ENCODE measurements at places on chromosomes 4 and X.

DNA sequence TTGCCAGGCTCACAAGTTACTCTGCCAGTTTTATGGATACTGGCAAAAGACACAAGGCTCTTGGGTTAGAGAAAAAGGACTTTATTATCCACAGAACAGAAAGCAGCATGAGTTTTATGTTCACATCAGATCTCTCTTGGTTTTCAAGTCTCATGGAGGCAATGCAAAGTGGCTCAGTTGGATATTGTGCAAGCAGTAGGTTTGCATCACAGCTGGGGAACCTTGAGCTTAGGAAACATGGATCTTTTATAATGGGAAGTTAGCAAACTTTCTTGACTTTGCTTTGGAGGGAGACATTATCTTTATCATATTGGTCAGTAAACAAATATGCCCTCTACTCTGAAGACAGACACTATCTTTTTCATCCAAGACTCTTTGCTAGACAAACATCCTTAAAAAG is 109.2 kb upstream of the GRPR start:
- DNase-seq, result no peak

GRCh38 chr4:151417164-151417571 is 8.2 kb downstream of the FHIP1A start:
- no peak for DNase-seq

DNA sequence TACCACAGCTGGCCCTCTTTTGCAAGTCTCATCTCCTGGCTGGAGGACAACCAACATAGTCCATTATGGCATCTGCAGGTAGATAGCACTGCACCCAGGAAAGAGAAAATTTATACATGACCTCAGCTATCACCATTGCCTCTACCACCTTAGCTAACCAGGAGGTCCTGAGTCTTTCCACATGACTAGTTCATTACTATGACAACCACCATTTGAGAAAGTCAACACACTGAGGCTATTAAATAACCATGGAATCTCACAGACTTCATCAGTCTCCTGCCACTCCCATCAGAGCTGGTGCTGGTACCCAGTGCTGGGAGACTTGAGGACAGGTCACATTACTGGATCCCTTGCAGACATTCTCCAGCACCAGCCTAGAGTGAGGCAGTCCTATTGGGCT is 285.9 kb downstream of the GBA3 start:
- no peak for DNase-seq

- no peak for DNase-seq
Observed at GRCh38 chr4:1506956-1507721, 100.9 kb upstream of the NKX1-1 start.

- DNase-seq, result no peak
Observed at GRCh38 chr4:88661739-88662138, 35.9 kb downstream of the NAP1L5 start.

DNA sequence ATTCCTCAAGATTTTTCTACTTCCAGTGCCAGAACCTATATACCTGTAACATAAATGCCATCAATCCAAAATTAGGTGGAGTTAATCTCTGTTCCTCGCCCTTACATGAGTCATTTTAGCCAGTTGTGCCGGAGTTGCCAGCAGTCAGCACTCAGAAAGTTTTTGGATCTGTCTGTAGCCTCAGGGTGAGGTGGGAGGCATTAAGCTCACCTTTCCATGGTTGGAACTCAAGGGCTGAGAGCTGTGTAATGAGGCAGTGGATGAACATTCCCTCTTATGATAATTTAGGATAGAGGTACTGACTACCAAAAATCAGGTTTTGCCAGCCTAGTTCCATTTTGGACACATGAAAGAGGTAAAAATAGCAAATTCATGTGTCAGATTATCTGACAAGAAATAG is 1553.1 kb upstream of the ADGRL3 start:
- no peak for DNase-seq

DNA sequence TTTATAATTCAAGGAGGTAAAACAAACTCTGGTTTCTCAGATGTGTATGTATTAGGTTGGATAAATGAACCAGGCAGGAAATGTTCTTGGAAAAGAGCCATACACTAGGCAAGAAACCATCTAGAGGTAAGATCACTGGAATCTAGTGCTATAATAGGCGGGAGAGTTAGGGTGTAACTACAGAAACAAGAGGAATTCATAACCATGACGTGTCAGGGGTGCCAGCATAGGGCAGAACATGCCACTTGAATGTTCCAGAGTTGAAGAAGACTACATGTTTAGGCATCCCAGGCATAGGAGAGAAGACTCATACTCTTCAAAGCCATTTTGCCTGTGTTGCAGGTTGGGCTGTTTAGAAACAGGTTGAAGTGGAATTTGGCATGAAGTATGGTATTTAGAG is 198.7 kb downstream of the CCNG2 start:
- DNase-seq, result no peak

DNA sequence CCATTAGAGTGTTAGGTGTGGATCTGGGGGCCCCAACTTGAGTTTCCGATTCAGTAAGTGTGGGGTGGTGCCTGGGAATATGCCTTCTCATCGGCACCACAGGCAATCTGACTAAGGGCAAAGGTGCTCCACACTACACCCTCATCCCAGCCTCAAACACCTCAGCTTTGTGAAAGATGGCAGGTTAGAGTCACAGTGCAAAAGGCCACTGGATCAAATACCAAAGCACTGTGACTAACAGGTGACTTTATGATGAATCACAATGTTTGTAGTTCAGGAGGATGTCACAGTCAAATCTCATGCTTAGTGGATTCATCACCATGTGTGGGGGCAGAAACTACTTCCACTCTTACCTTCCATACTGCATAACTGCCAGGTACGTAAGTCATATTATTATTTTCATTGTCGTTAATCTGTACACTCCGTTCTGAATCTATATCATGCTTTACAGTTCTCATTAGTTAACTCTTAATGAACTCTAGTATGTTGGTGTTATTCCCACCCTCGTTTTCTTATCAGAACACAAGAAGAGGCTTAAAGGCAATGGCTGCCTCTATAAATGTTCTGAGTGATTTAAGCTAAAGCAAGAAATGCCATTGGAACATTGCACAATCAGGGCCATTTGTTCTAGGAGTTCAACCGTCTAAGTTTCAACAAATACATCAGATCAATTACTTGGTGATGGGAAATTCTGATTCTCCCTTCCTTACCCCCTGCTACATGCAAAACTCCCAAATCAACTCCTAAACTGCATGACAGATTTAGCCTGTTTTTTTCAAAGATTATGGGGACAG is 50.2 kb downstream of the PRKG2 start:
- DNase-seq, result no peak

- DNase-seq, result no peak
Observed at GRCh38 chr4:102174719-102175189, 170.5 kb downstream of the SLC39A8 start.

DNA sequence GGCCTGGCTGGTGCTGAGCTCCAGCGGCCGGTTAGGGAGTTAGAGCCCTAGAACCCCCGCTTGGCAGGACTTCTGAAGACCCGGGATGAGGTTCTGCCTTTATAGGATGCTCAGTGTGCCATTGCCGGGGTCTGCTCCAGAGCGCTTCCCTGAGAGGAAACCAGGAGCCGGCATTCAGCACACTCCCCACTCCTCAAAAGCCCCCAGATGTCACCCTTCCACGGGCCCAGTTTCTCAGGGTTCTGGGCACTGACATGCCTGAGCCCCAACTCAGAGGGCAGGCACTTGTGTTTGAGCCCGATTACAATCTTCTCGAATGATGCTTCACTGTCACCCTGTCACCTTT is 6.5 kb downstream of the NKX3-2 start:
- no peak for DNase-seq

DNA sequence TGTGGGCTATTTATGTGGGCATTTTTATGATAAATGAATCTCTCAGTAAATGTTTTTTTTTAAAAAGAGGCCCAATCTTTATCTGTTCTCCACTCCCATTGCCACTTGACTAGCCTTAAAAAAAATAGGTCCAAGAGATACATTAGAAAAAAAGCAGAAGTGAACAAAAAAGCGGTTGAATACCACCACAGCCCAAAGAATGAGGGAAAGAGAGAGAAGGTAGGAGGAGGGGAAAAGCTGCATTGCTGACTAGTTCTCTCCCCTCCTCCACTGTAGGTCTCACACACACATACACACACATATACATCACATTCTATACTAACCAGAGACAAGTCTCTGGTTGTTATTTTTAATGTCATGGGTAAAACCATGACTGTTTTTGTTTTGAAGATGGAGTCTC is 95.8 kb upstream of the IL13RA1 start:
- no peak for DNase-seq

GRCh38 chrX:68665502-68665901 is 18.0 kb downstream of the STARD8 start:
- DNase-seq, result no peak

DNA sequence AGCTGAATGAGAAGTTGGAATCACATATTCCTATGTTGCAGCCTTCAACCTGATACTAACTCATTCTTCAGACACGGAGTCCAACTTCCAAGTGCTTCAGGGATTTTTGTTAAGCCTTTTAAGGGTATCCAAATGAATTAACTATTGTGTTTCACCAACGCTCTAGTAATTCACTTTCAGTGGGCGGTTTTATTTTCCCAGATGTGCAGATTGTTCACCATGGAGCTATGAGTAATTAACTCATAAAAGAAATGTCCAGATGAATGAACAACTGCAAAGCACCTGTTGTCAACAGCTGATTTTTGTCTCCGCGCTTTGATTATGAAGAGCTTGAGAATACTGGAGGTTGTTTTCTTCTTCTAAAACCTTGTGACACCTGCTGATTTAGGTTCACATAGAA is 187.6 kb downstream of the CBR4 start:
- DNase-seq, result no peak

DNA sequence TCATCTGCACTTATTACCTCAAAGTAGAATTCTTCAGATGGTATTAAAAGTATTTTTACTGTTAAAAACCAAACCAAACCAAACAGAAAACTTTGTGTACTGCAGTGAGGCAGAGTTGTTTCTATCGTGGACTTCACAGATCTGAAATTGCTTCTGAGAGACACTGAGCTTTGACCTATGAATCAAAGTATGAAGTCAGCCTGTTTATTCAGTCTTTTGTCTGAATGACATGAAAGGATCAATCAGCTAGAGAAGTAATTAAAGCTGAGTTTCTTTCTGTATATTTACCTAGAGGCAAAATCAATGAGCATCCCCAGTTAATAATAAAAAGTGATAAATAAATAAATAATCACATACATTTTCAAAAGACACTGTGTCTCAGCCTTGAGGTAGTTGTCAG is 2121.0 kb downstream of the PCDH7 start:
- DNase-seq, result no peak

GRCh38 chrX:37825215-37825842 is 22.0 kb downstream of the DYNLT3 start:
- DNase-seq, result peak; percentile 11

DNA sequence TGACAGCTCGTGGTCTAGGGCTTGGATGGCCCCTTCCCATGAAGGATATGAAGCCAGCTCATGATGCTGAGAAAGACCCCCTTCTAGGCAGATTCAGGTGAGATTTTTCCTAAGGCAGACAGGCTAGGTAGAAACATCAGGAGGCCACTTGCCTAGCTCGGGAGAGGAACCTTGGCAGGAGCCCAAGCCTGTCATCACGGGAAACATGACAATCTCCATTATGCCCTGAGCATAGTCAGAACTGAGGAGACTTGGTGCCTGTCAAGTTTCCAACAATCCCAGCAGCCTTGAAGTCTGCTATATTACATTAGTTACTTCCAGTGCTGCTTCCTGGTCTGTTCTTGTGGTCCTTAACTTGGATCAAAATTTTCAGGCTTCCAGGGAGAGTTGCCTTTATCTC is 18.7 kb upstream of the WDR1 start:
- no peak for DNase-seq

- DNase-seq, result no peak
Observed at GRCh38 chr4:15374656-15375055, 53.2 kb upstream of the C1QTNF7 start.

GRCh38 chr4:158781963-158782362 is 13.1 kb downstream of the FNIP2 start:
- no peak for DNase-seq

GRCh38 chr4:150699599-150699998 is 117.6 kb downstream of the MAB21L2 start:
- DNase-seq, result no peak

DNA sequence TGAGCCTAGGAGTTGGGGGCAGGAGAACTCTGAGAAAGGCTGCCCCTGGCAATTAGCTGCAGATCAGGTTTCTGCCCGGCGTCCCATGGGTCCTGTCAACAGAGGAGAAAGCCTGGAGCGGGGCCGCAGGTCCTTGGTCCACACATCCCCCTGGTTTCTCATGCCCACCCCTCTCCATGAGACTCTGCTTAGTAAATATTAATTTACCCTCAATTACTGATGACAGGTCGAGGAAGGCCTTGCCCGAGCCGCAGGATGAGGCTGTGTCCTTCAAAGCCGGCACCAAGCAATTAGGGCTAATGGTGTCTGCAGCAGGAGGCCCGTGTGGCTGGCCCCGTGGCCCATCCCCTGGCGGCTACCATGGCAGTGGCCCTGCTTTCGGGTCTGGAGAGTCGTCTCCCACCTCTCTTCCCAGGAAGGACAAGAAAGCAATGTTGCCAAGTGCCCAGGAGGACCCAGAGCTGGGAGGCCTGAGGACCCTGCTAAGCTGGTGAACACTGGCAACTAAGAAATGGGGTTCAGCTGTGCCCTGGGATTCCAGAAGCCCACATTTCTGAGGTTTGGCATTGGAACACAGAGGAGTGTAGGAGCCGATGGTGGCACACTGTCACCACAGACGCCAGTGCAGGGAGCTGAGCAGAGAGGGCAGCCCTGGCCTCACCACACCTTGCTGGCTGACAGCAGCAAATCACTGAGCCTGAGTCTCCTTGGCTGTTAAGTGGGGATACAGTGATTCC is 114.6 kb downstream of the CPZ start:
- no peak for DNase-seq

- DNase-seq, result no peak
Observed at GRCh38 chr4:54318904-54319303, 89.8 kb downstream of the PDGFRA start.

GRCh38 chr4:93384241-93384640 is 444.3 kb upstream of the ATOH1 start:
- no peak for DNase-seq
